ENCODE measurements at places on chromosomes 4 and X.

DNA sequence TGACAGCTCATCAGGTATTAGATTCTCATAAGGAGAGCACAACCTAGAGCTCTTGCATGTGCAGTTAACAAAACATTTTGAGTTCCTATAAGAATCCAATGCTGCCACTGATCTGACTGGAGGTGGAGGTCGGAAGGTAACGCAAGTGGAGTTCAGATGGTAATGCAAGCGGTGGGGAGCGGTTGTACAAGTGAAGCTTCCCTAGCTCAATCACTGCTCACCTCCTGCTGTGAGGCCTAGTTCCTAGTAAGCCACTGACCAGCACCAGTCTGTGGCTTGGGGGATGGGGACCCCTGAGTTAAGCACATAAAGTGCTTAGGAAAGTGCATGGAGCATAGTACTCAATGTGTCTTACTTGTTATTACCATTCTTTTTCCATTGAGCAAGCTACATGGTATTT, 983.2 kb upstream of the IGFBP7 start:
- DNase-seq, result no peak

GRCh38 chr4:166293556-166293955, 420.5 kb downstream of the TLL1 start:
- DNase-seq, result no peak

GRCh38 chr4:48369248-48369647, 27.9 kb downstream of the SLAIN2 start:
- no peak for DNase-seq

DNA sequence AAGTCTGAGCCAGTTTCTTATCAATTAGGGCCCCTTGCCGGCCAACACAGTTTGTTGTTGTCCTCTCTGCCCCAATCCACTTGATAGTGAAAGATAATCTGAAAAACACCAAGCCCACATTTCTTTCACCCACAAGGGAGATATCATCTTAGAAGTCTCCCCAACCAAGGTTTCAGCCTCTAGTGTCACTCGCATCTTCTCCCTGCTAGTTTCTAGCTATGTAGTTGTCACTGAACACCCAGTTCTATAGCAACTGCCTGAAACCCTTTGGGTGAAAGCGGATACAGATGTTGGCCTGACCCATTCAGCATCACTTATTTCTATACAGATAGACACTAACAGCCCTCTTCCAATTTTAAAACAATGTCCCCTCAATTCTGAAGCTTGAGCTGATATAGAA, 116.3 kb downstream of the BMP15 start:
- DNase-seq, result no peak

DNA sequence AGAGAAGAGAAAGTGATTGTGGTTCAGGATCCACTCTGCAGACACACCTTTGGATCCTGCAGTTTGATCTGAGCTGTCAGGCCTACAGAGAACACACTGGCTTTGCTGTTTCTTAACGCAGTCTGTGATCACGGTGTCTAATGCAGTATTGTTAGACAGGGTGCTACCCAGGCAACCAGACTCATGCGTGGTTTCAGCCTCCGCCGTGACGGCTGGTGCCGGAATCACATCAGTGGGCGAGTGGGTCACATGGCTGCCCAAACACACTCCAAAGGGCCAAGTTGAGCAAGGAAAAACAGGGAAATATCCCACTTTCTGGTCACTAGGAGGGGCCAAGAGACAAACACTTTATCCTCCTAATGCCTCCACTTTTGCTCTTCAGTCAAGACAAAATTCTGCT, 27.5 kb downstream of the CCDC149 start:
- no peak for DNase-seq

- DNase-seq, result no peak
Observed at GRCh38 chrX:44871114-44871645, 1.8 kb upstream of the KDM6A start.

GRCh38 chr4:36414248-36414647, 132.8 kb downstream of the DTHD1 start:
- DNase-seq, result no peak

GRCh38 chr4:51923343-51923742, 80.4 kb downstream of the DCUN1D4 start:
- DNase-seq, result no peak

Measured in activated naive CD8-positive, alpha-beta T cell treated with anti-CD3 and anti-CD28 coated beads, Interleukin-2, amount 50 U/mL, for 16 hours (primary cell).